ENCODE measurements at places on chromosomes 6 and 20. TPM values are rescaled to one million over a fixed set of nuclear protein-coding genes. Genes with fewer than 3 reads are reported as not detected.

DNA sequence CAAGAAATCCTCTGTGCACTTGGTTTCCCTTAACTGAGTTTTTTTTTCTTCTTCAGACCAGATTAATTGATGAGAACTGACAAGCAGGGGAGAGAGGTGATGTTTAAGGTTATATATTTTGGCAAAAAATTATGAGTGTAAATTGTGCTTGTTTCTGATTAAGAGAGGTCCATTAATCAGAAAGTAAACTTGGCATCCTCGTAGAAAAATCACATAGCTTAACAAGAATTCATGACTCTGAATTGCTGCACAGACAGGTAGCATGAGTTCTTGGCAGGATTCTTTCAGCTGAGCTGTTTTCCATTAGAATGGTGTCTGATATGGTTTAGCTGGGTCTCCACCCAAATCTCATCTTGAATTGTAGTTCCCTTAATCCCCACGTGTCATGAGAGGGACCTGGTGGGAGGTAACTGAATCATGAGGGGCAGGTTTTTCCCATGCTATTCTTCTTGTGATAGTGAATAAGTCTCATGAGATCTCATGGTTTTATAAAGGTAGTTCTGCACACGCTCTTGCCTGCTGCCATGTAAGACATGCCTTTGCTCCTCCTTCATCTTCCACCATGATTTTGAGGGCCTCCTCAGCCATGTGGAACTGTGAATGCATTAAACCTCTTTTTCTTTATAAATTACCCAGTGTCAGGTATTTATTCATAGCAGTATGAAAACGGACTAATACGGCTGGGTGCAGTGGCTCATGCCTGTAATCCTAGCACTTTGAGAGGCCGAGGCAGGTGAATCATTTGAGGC, 34.2 kb upstream of the DDR1 start:
- H3K36me3 ChIP-seq: no peaks in the 10 kb centered on the region
- no peaks in the 10 kb centered on the region for H3K27me3 ChIP-seq
- H3K4me3 ChIP-seq: no peak overlapping the region
- DNase-seq: no peak

DNA sequence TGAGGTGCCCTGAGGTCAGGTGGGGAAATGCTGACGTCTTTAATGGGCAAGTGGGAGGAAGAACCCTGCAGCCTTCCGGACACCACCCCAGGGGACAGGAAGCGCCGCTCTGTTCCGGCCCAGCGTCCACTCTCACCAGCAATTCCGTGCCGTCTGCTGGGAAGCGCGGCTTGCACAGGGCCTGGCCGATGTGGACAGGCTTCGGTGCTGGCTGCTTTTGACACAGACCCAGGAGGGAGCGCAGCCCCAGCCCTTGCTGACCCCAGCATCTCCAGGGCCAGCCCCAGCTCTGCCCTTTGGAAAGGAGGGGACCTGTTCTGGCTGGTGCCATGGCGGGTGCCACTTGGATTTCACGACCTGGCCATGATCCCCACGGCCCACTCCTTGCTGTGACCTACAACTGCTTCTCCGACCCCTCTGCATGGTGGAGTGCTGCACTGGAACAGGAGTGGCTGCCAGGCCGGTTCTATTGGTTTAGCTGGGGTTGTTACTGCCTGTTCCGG, 123.2 kb downstream of the DLL1 start:
- H3K4me1 ChIP-seq: no peaks in the 10 kb centered on the region
- no peak overlapping the region for H3K27ac ChIP-seq
- no peak overlapping the region for H3K4me3 ChIP-seq
- no peaks in the 10 kb centered on the region for H3K36me3 ChIP-seq
- H3K27me3 ChIP-seq: no peaks in the 10 kb centered on the region

DNA sequence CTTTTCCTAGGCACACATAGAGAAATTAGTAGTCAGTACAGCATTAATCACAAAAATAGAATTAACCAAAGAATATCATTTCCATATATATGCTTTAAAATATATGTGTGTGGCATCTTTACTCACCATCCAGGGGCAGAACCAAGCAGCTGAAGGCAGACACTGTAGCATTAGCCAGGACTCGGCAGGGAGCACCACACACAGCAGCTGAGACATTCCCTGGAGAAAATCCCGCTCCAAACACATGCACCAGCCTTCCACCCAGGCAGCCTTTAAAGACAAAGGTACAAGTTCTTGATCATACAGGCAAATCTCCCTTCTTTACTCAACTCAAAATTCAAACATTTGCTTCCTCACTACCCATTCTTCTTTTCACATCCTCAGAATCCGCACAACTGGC, 64.7 kb downstream of the PKHD1 start:
- H3K27me3 ChIP-seq: no peaks in the 10 kb centered on the region
- no peaks in the 10 kb centered on the region for H3K4me1 ChIP-seq
- no peak overlapping the region for H3K27ac ChIP-seq
- H3K4me3 ChIP-seq: no peak overlapping the region
- DNase-seq: no peak
- no peaks in the 10 kb centered on the region for H3K36me3 ChIP-seq

- H3K4me3 ChIP-seq: no peak overlapping the region
- H3K4me1 ChIP-seq: peaks cover 22% of the 10 kb centered on the region
- no peak overlapping the region for H3K27ac ChIP-seq
- no peaks in the 10 kb centered on the region for H3K27me3 ChIP-seq
Measured at GRCh38 chr20:4045741-4046140, 30.4 kb upstream of the RNF24 start.

- no peaks in the 10 kb centered on the region for H3K4me1 ChIP-seq
- no peak for DNase-seq
- no peaks in the 10 kb centered on the region for H3K36me3 ChIP-seq
- H3K4me3 ChIP-seq: no peak overlapping the region
Measured at GRCh38 chr6:153401751-153402150, 270.7 kb upstream of the RGS17 start.

- H3K27me3 ChIP-seq: no peaks in the 10 kb centered on the region
- H3K4me1 ChIP-seq: peaks cover 5% of the 10 kb centered on the region
- H3K36me3 ChIP-seq: peaks cover 3% of the 10 kb centered on the region
- no peak overlapping the region for H3K27ac ChIP-seq
- DNase-seq: no peak
- no peak overlapping the region for H3K4me3 ChIP-seq
Measured at GRCh38 chr6:20448828-20449227, 47.1 kb downstream of the E2F3 start.

GRCh38 chr6:109449064-109449794, 6.3 kb downstream of the MICAL1 start:
- H3K27me3 ChIP-seq: no peaks in the 10 kb centered on the region
- H3K4me1 ChIP-seq: no peaks in the 10 kb centered on the region
- peaks cover 12% of the 10 kb centered on the region for H3K36me3 ChIP-seq
- DNase-seq: peak; percentile 77

- H3K36me3 ChIP-seq: no peaks in the 10 kb centered on the region
- DNase-seq: peak; percentile 95
- H3K4me3 ChIP-seq: no peak overlapping the region
- no peaks in the 10 kb centered on the region for H3K27me3 ChIP-seq
- H3K27ac ChIP-seq: peak overlapping the region; percentile 98
Measured at GRCh38 chr6:16318538-16318937, 80.2 kb downstream of the GMPR start.

DNA sequence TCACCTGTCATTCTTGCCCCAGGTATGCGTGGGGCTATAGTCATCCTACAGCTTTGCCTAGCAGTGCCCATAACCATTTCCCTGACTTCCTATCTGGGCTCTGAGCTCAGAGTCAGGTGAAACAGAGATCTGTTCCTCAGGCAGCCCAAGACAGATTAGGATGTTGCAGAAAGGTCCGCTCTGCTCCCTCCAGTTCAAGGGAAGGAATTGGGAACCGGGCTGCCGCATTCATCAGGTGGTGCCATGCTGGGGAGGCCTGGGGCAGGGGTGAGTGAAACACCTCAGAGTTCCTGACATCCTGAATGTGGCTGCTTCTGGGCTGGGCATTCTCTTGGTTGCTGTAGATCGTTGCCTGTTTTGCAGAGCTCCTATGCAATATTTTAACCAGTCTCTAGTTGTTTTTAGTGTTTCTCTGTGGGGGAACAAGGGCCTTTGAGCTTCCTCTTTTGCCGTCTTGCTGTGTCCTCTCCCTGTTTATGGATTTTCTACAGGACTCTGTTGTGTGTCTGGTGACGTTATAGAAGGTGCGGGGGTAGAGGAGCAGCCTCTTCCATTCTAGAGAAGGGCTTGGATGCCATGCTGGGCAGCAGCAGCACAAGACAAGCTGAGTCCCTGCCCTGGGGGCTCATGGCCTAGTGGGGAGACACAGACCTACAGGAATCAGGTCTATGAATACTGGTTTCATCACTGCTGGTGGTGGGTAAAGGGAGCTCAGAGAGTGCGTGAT, 9.2 kb downstream of the ENTPD6 start:
- no peak overlapping the region for H3K27ac ChIP-seq
- no peak overlapping the region for H3K4me3 ChIP-seq
- no peaks in the 10 kb centered on the region for H3K27me3 ChIP-seq
- H3K4me1 ChIP-seq: no peaks in the 10 kb centered on the region
- DNase-seq: no peak

DNA sequence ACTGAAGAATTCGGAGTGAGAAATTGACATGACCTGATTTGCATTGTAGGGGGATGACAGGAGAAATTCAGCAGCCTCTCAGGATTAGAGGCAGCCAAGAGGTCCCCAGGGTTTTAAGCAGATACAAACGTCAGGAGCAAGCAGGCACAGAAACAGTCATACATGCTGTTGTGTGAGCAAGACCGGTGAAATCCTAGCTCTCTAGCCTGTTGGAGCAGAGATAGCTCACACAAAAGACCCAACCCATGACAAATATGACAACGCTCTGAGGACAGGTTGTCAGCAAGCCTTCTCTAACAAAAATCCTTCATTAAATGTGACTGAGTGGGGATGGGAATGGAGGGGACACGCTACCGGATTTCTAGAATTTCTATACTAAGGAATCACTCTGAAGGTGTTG, 23.0 kb upstream of the AKAP12 start:
- H3K36me3 ChIP-seq: no peaks in the 10 kb centered on the region
- no peak overlapping the region for H3K27ac ChIP-seq
- peaks cover 8% of the 10 kb centered on the region for H3K27me3 ChIP-seq
- DNase-seq: no peak
- H3K4me1 ChIP-seq: no peaks in the 10 kb centered on the region

DNA sequence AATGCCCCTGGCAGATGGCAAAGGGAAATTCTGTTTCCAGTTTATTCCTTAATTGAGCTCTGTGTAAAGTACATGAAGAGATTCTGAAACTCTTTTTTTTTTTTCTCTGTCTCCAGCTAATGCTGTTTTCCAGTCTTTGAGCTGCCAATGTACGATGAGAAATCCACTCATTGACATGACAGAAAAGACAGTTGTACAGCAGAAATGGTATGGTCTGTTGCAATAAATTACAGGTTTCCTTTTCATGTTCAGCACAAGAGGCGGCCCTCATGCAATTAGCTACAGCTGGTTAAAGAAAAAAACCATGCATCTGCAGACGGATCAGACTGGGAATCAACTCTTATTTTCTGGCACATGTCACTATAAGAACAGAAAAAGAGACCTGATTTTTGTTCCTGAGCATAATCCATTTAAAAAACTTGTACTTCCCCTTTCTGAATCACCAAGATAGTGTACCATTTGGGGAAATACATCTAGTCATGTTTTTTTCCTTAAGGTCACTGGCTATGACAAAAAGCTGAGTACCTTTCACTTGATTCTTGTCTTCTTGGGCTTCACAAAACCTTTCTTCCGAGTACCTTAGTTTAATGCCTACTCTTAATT, 289.8 kb upstream of the PREP start:
- no peaks in the 10 kb centered on the region for H3K4me1 ChIP-seq
- H3K36me3 ChIP-seq: no peaks in the 10 kb centered on the region
- H3K4me3 ChIP-seq: no peak overlapping the region

GRCh38 chr6:17583811-17584210, 16.3 kb upstream of the FAM8A1 start:
- no peaks in the 10 kb centered on the region for H3K27me3 ChIP-seq
- peak overlapping the region; percentile 69 for H3K27ac ChIP-seq
- peak; percentile 92 for DNase-seq
- no peaks in the 10 kb centered on the region for H3K36me3 ChIP-seq

- H3K27ac ChIP-seq: no peak overlapping the region
- H3K4me3 ChIP-seq: no peak overlapping the region
- no peaks in the 10 kb centered on the region for H3K4me1 ChIP-seq
- no peak for DNase-seq
- H3K36me3 ChIP-seq: no peaks in the 10 kb centered on the region
- H3K27me3 ChIP-seq: no peaks in the 10 kb centered on the region
Measured at GRCh38 chr6:95959261-95959660, 56.5 kb upstream of the FUT9 start.

DNA sequence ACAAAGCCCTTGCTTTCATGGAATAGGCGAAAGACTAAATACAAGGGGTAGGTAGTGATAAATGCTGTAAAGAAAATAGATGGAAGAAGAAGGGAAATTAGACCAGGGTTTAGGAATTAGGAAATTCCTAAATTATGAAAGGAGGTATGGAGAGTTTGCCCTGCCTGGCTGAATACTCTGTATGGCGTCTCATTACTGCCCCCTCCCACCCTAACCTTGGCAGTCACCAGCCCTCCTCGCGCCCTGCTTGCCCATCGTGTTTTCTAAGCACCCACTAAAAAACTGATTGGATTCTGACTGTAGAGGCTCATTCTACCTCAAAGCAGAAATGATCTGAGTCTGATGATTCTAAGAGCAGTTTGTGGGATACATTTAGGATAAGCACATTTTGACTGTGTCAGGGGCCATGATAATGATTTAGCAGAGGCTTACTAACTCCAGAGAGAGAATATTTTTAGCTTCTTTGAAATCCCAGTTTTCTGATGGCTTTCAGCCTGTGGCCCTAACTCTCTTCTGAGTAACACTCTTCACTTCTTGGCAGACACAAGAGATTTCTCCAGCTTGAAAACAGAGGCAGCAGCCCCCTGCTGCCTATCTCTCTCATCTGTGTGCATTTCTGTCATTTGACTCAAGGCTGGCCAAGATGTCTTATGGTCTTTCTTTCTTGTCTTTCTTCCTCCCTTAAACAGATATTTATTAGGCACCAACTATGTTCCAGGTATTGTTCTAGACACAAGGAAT, 1.4 kb upstream of the CHD6 start:
- H3K27me3 ChIP-seq: no peaks in the 10 kb centered on the region
- H3K27ac ChIP-seq: no peak overlapping the region
- no peaks in the 10 kb centered on the region for H3K36me3 ChIP-seq
- peaks cover 20% of the 10 kb centered on the region for H3K4me1 ChIP-seq
- DNase-seq: no peak

Gene NMBR
- total RNA-seq: not detected

Gene ZMYND8
- 18.8 TPM for total RNA-seq

Gene TREM1
- 1.8 TPM for total RNA-seq

Gene DEF6
- 0.72 TPM for total RNA-seq

Gene DZANK1
- total RNA-seq: 1.5 TPM

Data from osteoblast (primary cell).